GM10248 (cell line): ENCODE measurements at places on chromosomes 16 and 17.

- no peak for DNase-seq
Measured at GRCh38 chr16:27985981-27986380, 77.5 kb downstream of the GSG1L start.

DNA sequence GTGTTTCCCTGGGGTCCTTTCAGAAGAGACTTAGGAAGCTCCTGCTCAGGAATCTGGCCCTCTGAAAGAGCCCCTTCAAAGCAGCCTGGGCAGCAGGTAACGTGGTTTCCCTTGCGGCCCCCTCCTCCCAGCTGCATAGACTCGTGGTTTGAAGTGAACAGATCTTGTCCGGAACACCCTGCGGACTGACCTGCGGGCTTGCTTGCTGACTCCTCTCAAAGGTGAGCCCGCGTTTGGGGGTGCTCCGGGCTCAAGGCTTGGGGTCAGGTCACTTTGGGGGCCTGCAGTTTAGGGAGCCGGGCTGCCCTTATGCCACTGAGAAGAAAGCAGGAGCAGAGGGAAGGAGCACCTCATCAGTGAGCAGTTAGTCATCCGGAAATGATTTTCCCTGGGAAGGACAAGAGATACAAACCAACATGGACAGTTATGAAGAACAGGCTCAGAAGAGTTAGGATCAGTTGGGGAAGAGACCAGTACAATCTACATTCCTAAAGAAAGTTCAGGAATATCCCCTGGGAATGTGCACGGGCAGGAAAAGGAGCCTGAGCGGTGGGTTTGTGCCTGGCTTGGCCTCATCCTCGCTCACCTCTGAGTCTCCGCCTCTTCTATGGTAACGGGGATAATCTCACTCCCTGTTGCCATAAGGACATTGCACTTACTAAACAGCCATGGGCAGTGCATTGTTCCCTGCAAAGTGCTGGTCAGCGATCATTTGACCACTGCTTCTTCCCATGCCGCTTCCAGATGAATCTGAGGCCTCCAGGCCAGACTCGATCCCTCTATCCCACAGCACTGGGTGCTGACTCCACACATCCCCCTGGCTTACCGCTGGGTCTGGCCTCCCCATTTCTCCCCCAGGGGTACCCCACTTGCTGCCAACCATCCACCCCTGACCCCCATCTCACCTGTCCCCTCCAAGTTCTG is 10.0 kb downstream of the LDHD start:
- DNase-seq: peak; percentile 6

GRCh38 chr16:17367036-17367435 is 103.7 kb downstream of the XYLT1 start:
- peak; percentile 43 for DNase-seq

- no peak for DNase-seq
Measured at GRCh38 chr16:84065536-84066132, 23.0 kb upstream of the SLC38A8 start.

DNA sequence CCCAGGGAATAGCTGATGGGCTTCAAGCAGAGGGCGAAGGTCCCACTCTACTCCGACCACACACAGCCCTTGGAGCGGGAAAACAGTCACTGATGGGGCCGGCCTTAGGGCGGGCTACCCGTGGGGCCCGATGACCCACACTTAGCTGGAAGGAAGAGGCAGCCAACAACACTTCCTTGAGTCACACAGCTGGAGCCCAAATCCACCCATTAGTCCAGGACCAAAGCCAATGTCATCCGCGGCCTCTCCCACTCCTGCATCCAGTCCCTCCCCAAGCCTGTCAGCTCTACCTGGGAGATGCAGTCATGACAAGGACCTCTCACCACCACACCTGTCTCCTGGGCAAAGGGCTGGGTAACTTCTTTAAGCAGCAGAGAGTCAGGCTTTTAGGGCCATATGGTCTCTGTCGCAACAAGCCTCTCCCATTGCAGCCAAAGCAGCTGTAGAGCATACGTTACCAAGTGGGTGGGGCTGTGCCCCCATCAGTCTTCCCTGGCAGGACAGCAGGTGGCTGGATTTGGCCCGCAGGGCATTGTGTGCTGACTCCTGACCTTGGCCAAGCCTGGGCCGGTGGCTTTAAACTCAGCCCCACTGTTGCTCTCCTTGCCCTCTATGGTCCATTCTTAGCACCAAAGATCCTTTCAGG is 110.7 kb downstream of the SOCS1 start:
- no peak for DNase-seq

- no peak for DNase-seq
Measured at GRCh38 chr17:20852990-20853370, 189.8 kb downstream of the USP22 start.

DNA sequence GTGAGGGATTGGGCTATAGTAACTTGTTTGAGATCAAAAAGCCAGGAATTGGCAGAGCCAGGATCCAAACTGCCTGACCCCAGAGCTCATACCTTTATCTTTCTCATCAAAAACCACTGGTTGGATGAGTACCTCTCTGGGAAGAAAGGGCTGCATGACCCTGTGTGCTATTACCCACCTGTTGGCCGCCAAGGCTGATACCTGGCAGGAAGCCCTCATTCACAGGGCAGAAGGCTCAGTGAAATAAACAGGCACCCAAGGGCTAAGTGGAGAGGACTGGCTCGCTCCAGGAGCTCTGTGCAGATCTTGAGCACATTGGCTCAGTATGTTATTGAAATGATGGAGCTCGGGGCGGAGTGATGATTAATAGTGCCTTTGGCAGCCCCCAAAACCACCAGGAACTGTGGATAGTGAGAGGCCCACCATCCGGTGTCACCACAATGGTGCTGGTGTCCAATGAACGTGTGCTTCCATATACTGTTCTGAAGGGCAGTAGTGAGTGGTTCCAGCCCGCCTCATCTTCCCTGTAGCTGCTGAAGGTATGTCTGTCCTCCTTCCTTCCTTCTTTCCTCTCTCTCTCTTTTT is 197.6 kb downstream of the MSI2 start:
- no peak for DNase-seq

DNA sequence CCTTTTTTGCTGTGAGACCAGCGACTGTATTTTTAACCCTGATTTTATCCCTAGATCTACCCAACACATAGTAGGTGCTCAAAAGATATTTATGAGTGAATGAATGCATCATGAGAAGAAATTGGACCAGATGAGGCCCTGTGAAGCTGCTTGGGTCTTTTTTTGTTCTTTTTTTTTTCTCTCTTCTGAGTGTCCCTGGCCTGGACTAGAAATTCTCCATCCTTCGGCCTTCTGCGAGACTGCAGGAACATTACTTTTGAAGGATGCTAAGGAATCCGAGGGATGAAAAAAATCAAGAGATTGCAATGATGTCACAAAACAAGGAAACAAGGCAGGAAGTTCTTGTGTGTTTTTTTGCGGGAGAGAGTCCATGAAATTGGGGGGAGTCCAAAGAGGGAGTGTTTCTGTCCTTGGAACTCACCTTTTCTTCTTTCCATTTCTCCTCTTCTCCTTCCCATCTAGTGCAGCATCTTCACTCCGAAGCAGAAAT is 560 bp upstream of the RUSF1 start:
- no peak for DNase-seq

DNA sequence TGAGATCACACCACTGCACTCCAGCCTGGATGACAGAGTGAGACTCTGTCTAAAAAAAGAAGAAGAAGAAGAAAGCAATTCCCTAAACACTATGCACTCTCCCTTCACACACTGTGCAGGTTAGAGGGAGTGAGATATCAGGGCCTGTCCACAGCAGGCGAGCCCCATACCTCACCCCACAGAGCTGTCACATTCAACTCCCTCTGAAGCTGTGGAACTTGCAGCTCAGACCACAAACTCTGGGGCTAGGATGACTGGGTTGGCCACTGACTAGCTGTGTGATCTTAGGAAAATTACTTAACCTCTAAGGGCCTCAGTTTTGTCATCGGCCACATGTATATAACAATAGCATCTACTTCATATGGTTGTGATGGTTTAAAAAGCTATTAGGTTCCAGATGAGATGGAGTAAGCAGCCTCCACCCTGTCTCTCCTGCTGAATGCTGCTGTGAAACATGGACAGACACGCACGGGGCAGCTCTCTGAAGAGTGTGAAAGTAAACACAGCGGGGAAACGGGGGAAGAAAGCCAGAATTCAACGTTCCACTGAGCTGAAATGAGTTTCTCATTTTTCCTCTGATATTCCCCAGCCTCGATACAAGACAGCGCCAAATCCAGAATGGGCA is 13.6 kb upstream of the PYY start:
- no peak for DNase-seq

DNA sequence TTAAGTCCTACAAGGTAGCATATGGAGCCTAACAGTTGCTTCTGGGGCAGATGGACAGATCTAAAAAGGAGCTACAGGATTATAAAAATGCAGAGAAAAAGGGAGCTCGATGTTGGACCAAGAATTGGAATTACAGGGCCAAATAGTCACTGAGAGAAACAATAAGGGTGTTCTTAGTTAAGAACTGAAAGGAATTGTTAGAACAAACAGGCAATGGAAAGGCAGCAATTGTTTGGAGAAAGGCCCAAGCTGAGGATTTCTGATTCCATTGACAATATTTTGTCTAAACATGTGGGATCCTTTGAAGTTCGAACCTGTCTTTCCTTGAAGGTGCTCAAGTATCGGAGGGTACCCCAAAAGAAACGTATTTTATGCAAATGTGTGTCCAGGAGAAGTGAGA is 513.6 kb upstream of the CDH8 start:
- DNase-seq: no peak

GRCh38 chr17:78670850-78671725 is 93.9 kb upstream of the DNAH17 start:
- DNase-seq: no peak

DNA sequence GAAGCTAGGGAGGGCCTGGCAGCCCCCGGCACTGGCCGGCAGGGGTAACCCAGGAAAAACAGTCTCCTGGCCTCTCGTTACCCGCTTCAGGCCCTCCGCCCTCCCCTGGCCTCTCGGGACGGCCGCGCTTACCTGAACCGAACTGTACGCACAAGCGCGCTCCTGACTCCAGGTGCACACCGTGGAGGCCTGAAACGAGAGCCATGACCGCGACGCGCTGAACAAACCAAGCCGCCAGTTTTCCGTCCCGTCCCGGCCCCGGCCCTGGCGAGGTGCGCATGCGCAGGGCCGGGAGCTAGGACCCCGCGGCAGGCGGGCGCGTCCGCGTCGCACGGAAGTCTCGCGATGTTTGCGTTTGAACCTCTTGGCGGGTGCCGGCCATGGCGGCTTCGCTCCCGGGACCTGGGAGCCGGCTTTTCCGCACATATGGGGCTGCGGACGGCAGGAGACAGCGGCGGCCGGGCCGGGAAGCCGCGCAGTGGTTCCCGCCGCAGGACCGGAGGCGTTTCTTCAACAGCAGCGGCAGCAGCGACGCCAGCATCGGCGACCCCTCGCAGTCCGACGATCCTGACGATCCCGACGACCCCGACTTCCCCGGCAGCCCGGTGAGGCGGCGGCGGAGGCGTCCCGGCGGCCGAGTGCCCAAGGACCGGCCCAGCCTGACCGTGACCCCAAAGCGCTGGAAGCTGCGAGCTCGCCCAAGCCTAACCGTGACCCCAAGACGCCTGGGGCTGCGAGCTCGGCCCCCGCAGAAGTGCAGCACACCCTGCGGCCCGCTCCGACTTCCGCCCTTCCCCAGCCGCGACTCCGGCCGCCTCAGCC is at the start of gene HASPIN:
TSS of gene HASPIN (plus strand) at position 348 of the 822 bp plus-strand sequence. CDS start at position 381, 33 bp downstream.
- DNase-seq: peak; percentile 99

DNA sequence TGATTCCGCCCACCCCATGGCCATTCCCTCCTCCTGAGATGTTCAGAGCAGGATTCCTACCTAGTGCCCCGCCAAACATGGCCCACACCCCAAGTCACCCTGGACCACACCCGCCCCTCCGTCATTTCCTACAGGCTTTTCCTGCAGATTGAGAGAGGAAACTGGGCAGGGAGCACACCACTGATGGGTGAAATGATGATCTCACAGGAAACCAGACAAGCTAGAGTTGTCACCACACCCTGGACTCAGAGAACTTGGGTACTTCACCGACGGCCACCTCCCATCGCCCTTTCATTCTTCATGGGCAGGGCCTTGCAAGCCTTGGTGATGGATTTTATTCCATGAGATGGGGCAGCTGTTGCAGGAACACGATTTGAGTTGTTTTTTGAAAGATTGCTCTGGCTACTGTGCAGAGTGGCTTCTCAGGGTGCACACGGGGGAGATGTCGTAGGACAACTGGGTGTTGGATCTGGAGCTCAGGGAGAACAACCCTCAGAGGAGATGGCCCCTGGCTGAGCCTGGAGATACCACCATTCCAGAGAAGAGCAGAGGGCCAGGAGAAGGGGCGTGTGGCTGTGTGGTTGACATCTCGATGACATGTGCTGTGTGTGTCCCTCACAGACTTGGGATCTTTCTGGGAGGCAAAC is 7.4 kb upstream of the B9D1 start:
- DNase-seq: no peak

GRCh38 chr16:8398548-8398947 is 191.8 kb downstream of the TMEM114 start:
- DNase-seq: no peak

DNA sequence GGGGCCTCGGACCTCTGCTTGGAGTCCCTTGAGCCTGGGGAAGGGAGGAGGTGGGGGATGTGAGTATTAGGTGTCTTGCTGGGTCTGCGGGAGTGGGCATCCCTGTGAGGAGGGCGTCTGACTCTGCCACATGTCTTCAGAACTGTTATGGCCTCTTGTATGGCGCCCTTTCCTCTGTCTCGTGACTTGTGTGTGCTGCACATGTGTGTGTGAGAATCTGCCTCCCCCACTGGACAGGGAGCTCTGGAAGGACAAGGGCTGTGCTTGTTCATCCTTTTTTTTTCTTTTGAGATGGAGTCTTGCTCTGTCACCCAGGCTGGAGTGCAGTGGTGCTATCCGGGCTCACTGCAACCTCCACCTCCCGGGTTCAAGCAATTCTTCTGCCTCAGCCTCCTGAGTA is 33.4 kb downstream of the ARHGAP23 start:
- no peak for DNase-seq

- no peak for DNase-seq
Measured at GRCh38 chr17:50186661-50187393, 14.6 kb downstream of the COL1A1 start.

GRCh38 chr17:57032343-57032742 is 52.7 kb upstream of the AKAP1 start:
- no peak for DNase-seq

- DNase-seq: no peak
Measured at GRCh38 chr17:16913463-16913862, 58.5 kb downstream of the TNFRSF13B start.

DNA sequence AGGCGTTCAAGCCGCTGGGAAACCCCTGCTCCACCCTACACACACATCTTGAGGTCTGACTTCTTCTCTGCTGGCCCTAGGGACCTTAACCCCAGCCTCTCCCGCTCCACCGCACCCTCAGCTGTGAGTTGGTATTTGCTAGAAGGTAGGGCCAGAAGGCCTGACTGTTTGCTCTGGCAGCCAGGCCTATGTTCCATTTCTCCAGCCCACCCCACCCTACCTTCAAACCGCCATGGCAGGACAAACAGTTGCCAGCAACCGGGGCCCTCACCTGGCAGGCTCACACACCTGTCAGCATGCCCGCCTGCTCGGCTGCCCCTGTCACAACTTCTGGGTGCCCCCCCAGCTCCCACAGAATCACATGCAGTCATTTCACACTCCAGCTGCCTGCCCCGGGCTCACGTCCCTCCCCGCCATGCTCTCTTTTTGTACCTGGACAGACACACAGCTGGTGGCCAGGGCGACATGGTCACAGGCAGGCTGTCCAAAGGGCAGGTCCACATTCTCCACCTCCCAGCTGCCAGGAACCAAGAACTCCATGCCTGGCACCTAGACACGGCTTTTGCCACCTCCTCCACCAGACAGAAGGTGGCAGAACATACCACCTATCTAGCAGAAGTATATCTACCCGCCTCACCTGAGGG is 2.6 kb upstream of the ATP2A3 start:
- no peak for DNase-seq
